Subcutaneous adipose tissue (tissue), 4 donors: ENCODE measurements at places on chromosomes 12 and 14. TPM values are rescaled to one million over a fixed set of nuclear protein-coding genes. Genes with fewer than 3 reads are reported as not detected.

The IGF1 gene
- total RNA-seq = 354 TPM

The IL31 gene
- not detected for total RNA-seq

The ZNF740 gene
- total RNA-seq = 20.0 TPM

The GALNT16 gene
- 8.6 TPM for total RNA-seq
